Suprapubic skin (tissue), 4 donors: ENCODE measurements at places on chromosomes 2 and 18. TPM values are rescaled to one million over a fixed set of nuclear protein-coding genes. Genes with fewer than 3 reads are reported as not detected.

Gene DOK1
- total RNA-seq: 3.3 TPM

Gene DYNC2LI1
- total RNA-seq: 48.9 TPM

DNA sequence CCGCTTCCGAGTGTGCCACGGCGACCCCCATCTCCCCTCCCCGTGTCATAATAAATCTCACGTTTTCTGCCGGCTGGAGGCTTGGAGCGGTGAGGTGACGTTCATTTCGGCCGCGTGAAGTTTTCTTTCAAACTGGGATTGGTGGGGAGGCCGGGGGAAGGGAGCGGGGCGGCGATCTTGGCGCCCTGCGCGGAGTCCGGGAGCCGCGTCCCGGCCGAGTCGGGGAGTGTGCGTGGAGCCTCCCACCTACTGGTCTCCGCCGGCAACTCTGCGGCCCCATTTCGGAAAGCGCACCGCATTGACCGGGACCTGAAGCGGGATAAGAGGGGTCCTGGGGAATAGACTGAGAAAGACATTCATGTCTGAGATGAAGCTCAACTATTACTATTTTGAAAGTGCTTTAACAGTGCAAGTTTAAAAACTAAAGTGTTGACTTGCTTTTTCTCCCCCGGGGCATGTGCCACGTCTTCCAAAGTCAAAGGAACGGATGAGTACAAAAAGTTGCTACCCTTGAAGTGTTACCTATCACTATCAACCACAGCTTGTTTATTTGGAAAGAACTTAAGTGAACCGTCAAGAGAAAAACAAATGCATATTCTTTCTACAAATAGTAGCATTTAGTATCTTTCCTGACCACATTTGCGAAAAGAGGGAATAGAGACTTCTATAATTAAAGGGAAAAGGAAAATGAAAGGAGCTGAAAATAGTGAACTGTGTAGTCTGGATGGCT is 818 bp upstream of the IKZF2 start:
- no peaks in the 10 kb centered on the region for H3K36me3 ChIP-seq
- DNase-seq: peak; percentile 81
- H3K4me3 ChIP-seq: peak overlapping the region; percentile 75
- peak overlapping the region; percentile 96 for H3K27ac ChIP-seq
- no peaks in the 10 kb centered on the region for H3K27me3 ChIP-seq

GRCh38 chr2:224525774-224526173 is 59.4 kb downstream of the CUL3 start:
- no peak overlapping the region for H3K27ac ChIP-seq
- no peak overlapping the region for H3K4me3 ChIP-seq
- no peak for DNase-seq
- peaks cover 51% of the 10 kb centered on the region for H3K4me1 ChIP-seq
- no peaks in the 10 kb centered on the region for H3K36me3 ChIP-seq

GRCh38 chr2:79799729-79800128 is 286.9 kb downstream of the CTNNA2 start:
- no peak for DNase-seq
- no peaks in the 10 kb centered on the region for H3K27me3 ChIP-seq
- H3K4me3 ChIP-seq: no peak overlapping the region
- H3K27ac ChIP-seq: no peak overlapping the region
- no peaks in the 10 kb centered on the region for H3K4me1 ChIP-seq

GRCh38 chr2:177474301-177474700 is 81.7 kb downstream of the AGPS start:
- H3K4me3 ChIP-seq: no peak overlapping the region
- no peaks in the 10 kb centered on the region for H3K27me3 ChIP-seq
- no peaks in the 10 kb centered on the region for H3K4me1 ChIP-seq
- H3K27ac ChIP-seq: no peak overlapping the region
- peaks cover 8% of the 10 kb centered on the region for H3K36me3 ChIP-seq
- no peak for DNase-seq

DNA sequence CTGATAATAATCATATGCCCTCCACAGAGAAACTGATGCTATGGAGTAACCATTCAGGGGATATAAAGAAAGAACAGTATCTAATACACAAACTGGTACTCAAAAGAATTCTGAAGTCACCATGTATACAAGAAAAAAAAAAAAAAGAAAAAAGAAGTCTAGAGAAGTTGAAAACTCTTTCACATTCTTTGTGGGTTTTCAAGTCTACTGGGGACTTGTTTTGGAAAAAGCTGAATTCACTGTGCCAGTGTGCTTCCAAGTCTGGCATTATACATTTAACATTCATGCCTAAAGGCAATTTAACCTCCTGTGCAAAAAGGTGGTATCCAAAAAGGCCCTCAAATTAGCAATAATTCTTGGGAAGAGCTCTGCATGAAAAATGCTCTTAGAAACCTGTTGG is 94.8 kb upstream of the ITGB6 start:
- H3K36me3 ChIP-seq: peaks cover 38% of the 10 kb centered on the region
- H3K27ac ChIP-seq: no peak overlapping the region
- peaks cover 36% of the 10 kb centered on the region for H3K4me1 ChIP-seq
- H3K4me3 ChIP-seq: no peak overlapping the region
- no peak for DNase-seq

GRCh38 chr2:84914334-84914733 is 8.9 kb downstream of the TMSB10 start:
- H3K27me3 ChIP-seq: no peaks in the 10 kb centered on the region
- peaks cover 4% of the 10 kb centered on the region for H3K4me1 ChIP-seq
- no peaks in the 10 kb centered on the region for H3K36me3 ChIP-seq
- H3K4me3 ChIP-seq: no peak overlapping the region
- H3K27ac ChIP-seq: no peak overlapping the region
- no peak for DNase-seq

- H3K4me1 ChIP-seq: peaks cover 8% of the 10 kb centered on the region
- no peak overlapping the region for H3K27ac ChIP-seq
- no peaks in the 10 kb centered on the region for H3K36me3 ChIP-seq
- H3K4me3 ChIP-seq: no peak overlapping the region
- DNase-seq: peak; percentile 24
These were observed 7.3 kb upstream of the CNDP2 start for GRCh38 chr18:74488864-74489263.

- H3K4me3 ChIP-seq: no peak overlapping the region
- no peak overlapping the region for H3K27ac ChIP-seq
- H3K4me1 ChIP-seq: peaks cover 11% of the 10 kb centered on the region
- no peaks in the 10 kb centered on the region for H3K27me3 ChIP-seq
- H3K36me3 ChIP-seq: no peaks in the 10 kb centered on the region
These were observed 43.5 kb downstream of the PDCL3 start for GRCh38 chr2:100606332-100606725.

- H3K27ac ChIP-seq: no peak overlapping the region
- H3K27me3 ChIP-seq: peaks cover 3% of the 10 kb centered on the region
These were observed 114.9 kb upstream of the MYCN start for GRCh38 chr2:15825276-15825980.

DNA sequence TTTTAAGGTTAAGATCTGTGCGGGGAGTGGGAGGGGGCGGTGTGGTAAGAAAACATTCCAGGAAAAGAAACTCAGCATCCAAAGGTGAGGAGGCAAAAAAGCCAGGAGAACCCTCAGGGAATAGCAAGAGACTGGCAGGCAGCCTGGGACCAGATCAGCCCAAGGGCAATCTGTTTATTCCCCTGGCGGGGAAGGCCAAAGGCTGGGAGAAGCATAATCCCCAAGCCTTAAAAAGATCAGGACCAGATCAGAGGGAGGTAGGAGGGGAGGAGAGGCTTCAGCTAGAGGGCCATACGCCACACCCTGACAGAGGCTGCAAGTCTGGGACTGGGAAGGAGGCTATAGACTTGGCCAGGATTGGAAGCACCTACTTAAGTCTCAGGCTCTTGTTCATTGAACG is 163.0 kb upstream of the PXDN start:
- DNase-seq: no peak
- no peak overlapping the region for H3K27ac ChIP-seq
- peaks cover 5% of the 10 kb centered on the region for H3K27me3 ChIP-seq
- no peaks in the 10 kb centered on the region for H3K36me3 ChIP-seq
